ENCODE measurements at places on chromosomes 12 and 14. TPM values are rescaled to one million over a fixed set of nuclear protein-coding genes. Genes with fewer than 3 reads are reported as not detected.

Gene TEAD4
- not detected for total RNA-seq

Gene AICDA
- total RNA-seq: not detected

Gene ENDOU
- not detected for total RNA-seq

- no peak overlapping the region for H3K27ac ChIP-seq
- DNase-seq: no peak
- no peaks in the 10 kb centered on the region for H3K4me1 ChIP-seq
These were observed 5.6 kb upstream of the SERPINA9 start for GRCh38 chr14:94481468-94482131.

DNA sequence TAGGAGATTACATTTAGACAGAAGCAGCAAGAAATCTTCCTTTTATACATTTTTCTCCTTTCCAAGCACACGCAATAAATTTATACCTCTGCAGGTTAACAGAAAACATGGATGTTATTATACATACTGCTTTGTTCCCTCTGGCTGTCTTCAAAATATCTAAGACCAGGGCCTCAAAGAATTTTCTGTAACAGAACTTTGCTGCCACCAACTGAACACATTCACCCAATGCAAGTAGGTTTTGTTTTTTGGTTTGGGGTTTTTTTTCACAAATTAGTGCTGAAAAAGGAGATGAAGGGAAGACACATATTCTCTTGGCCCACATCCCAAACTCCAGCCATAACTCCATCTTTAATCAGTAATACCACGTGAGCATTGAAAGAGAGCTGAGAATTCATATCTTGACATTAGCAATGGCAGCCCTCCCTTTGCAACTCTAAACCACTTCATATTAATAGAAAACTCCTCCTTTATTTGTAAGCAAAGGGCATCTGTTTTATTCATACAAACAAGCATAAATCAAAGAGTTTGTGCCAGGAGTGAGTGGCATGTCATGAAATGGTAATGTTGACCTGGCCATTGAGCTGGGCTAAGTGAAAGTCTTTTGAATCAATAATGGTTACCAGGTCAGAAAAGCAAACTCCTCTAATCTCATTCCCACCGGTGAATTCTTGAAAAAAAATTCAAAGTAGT lies 150.8 kb upstream of the FSCB start:
- H3K4me3 ChIP-seq: no peak overlapping the region
- no peaks in the 10 kb centered on the region for H3K36me3 ChIP-seq
- H3K27ac ChIP-seq: no peak overlapping the region
- H3K27me3 ChIP-seq: no peaks in the 10 kb centered on the region
- H3K4me1 ChIP-seq: no peaks in the 10 kb centered on the region
- DNase-seq: no peak

DNA sequence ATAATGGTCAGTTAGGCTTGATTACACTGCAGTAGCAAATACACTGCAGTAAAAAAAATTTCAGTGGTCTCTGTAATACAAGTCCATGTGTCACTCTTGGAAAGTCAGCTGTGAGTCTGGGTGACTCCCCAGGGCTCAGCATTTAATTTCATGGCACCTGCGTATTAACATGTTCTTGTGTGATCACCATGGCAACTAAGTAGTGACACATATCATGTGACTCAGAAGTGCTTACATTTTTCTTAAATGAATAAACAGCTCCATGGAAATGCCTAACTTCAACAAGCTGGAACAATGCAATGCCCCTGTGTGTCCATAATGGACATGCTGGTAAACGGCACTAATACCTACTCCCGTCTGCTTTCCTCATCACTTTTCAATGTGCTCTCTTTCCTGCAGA lies 88.5 kb upstream of the ANO4 start:
- H3K4me3 ChIP-seq: no peak overlapping the region
- H3K27ac ChIP-seq: no peak overlapping the region
- DNase-seq: no peak
- no peaks in the 10 kb centered on the region for H3K27me3 ChIP-seq

Measured in T-cell (primary cell).